Left ventricle myocardium inferior (tissue), 1 donor: ENCODE measurements at places on chromosomes 5 and 9.

DNA sequence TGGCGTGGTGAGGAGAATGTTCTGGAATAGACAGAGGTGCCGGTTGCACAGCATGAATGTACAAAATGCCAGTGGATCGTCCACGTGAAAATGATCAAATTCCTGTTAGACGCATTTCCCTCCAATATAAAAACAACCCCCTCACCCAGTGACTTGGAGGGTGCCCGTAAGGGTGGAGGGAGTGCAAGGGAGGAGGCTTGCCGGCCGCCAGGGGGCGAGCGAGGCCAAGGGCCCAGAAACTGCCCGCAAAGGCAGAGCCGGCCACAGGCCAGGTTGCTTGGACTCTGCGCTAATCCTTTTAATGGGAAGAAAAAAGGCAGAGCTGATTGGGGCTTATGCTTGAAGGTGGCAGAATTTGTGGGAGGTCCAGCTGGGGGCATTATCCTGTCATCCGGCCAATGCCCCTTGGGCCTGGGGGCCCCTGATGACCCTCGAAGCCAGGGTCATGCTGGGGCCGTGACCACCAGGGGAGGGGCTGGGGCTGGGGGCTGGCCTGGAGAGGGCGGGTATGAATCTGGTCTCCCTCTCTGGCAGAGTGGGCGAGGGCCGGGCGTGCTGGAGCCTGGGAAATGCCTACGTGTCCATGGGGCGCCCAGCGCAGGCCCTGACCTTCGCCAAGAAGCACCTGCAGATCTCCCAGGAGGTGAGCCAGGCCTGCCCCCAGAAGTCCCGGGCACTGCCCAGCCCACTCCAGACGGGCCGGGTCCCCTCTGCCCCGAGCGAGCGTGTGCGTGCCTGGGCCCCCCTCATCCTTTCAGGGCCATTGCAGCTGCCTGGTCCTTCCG lies 12.0 kb downstream of the GPSM1 start:
- DNase-seq, result peak; percentile 72

DNA sequence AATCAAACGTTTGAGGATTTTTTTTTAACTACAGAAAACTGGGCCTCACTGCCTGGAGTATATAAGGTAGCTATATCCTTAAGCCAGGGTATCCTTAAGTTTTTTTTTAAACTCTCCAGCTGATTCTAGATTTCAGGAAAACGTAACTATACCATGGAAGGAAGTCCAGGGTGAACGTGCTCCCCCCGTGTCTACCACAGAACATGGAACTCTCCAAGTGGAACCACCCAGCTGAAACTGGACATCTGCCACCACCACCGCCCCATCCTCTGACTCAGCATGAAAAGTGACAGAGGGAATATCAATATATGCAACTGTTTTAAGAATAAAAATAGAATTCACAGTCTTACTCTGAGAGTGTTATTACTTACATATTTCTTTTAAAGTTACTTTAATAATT lies 61.3 kb downstream of the DROSHA start:
- DNase-seq, result peak; percentile 66

- DNase-seq, result no peak
These were observed 420.9 kb upstream of the SGCD start for GRCh38 chr5:155906046-155906445.

DNA sequence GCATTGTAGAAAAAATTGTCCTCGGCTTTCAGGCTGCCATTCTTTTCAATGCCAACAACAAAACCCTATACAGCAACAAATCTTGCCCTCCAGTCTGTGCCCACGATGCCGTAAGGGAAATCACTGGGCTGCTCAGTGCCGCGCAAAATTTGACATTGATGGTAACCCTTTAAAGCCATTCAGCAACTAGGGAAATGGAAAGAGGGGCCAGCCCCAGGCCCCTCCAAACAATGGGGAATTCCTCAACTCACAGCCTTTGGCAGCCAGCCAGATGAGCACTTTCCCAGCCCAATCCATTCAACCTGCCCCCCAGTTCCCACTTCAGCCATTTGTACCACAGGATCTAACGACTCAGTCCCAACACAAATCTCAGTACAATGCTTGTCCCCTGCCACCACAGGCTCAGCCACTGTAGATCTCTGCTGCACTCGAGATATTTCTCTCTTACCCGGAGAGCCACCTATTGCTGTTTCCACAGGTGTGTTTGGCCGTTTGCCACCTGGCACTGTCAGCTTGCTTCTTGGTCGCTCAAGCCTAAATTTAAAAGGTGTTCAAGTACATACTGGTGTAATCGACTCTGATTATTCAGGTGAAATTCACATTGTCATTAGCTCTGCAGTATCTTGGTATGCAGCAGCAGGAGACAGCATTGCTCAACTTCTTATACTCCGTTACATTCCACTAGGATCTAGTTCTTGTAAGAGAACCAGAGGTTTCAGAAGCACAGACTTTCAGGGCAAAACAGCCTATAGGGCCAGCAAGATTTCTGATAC lies 103.3 kb downstream of the SYK start:
- DNase-seq, result no peak

- DNase-seq, result no peak
These were observed 126.7 kb downstream of the PPP2R2B start for GRCh38 chr5:146751781-146752401.

DNA sequence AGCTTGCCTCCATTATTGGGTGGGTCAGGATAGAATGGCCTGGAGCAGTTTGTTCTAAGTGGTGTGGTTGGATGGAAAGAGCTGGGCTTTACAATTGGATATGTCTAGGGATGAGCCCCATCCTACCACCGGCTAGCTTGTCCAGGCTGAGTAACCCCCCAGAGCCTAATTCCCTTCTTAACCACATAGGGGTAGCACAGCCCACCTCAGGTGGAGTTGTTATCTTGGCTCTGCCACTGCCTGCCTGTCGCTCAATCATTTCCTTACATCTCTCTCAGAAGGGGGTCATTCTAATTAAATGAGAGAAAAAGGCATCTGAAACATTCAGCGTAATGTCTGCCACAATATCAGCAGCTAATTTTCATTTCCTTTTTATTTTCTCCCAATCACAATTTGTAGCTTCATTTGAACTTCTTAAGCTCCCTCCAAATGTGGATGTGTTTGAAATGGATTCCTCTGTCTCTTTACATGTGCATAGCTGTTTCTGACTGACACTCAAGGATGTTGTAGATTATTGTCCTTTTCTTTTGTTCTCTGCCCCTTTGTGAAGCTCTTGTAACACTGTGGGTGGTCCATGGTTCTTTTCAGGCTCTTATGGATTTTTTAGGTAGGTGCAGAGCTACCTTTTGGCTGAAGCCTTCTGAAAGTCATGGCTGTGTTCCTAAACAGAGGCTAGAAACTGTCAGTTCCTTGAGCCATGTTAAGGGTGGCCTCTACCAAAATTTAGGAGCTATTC lies 383.1 kb upstream of the KLF4 start:
- no peak for DNase-seq
